ENCODE measurements at places on chromosomes 1 and 21. TPM values are rescaled to one million over a fixed set of nuclear protein-coding genes. Genes with fewer than 3 reads are reported as not detected.

OR10J1 gene
- total RNA-seq, result not detected

FGR gene
- total RNA-seq, result 193 TPM

CFAP45 gene
- total RNA-seq, result 10.2 TPM

ANKRD35 gene
- total RNA-seq, result 1.5 TPM

NR1I3 gene
- total RNA-seq, result not detected

MIXL1 gene
- total RNA-seq, result 0.38 TPM

NTMT2 gene
- total RNA-seq, result not detected

LAMC2 gene
- total RNA-seq, result 24.9 TPM

Data from lower lobe of right lung (tissue), 2 donors.